ENCODE measurements at places on chromosomes 6 and 20.

DNA sequence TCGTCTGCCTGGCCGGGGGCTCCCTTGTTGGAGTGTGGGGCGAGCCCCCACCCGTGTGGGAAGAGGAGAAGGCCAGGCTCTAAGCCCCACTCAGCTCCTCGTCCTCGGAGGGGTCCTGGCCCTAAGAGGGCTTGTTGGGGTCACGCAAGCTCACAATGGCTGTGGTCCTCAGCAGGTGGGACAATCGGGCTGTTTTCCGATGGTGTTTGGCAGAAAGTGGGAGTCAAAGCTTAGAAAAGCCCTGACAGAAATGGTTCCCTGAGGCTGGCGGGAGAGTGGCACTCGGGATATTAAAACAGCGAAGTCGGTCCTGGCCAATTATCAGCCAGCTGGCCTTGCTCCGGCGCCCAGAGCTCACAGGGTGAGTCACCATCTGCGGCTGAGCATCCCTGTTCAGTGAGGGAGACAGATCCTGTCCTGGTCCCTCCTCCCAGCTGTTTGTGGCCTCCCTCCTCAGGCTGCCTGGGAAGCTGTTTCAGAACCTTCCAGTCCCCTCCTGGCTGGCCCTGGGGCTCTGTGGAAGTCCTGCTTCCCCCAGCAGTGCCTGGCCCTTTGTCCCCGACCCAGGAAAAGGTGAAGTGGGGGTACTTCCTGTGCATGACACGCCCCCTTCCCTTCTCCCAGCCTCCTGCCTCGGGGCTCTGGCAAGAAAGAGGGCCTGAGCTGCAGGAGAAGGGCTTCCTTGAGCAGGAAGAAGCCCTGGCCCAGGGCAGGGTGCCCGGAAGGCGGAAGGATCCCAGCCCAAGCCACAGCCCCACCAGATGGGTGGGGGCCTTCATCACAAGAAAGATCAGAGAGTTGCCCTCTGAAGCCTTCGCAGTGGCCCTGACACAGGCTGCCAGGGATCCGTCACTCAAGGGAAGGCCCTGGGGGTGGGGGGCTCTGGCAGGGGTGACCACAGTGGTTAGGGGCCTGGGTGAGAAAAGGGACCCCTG is 53.6 kb upstream of the BHLHE23 start:
- DNase-seq, result no peak

DNA sequence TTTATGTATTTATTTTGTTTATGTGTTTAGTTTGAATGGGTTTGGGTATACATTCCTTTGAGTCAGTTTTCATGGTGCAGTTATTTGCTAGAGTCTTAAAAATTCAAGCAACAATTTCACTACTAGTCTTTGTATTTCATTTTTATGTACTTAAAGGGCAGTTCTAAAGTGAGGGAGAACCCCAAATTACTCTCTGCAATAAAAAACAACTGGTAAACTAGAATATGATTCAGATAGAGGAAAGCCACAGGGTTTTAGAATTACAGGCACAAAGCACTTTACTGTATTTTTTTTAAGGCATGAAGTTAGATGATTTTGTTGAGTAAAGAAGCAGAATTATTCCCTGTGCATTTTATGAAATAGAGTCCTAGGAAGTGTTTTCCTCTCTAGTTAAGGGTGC is 183.3 kb downstream of the ARID1B start:
- no peak for DNase-seq

DNA sequence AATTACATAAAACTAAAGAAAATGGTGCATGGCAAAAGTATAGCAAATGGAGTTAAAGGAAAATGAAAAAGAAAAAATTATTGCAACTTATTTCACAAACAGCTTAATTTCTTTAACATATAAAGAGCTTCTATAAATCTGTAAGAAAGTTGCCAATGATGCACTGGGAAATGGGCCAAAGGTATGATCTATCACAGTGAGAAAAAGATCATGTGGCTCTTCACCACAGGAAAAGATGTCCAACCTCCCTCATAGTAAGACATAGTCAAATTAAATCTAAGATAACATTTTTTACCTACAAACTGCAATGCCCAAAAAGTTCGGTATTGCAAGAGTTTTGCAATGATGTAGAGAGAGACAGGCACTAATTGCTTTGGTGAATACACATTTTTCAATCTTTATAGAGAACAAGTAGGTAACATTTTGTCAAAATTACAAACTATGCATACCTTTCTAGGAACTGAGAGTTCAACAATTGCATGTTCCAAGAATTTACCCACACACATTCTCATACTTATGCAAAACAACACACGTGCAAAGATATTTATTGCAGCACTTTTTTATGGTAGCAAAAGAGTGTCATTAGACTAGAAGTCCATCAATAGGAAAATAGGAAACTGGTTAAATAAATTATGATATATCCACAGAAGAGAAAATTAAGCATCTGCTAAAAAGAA is 372.6 kb downstream of the QKI start:
- no peak for DNase-seq

DNA sequence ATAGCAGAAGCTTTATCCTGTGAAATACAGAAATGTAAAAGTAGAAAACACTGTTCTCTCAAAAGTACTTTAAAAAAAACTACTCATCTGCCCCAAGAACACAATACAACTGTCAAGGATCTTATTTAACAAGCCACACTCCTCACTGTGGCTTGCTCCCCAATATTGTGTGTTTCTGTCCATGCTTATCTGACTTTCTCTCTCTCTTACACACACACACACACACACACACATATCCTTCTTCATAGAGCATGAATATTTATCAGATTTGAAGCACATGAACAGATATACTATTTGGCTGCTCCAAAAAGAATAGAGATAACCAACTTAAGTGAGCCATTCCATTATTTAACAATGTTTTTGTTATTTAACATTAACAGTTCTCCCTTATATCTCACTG is 3.6 kb upstream of the PHIP start:
- no peak for DNase-seq

GRCh38 chr6:156809034-156809433 is 31.9 kb downstream of the ARID1B start:
- DNase-seq, result no peak

DNA sequence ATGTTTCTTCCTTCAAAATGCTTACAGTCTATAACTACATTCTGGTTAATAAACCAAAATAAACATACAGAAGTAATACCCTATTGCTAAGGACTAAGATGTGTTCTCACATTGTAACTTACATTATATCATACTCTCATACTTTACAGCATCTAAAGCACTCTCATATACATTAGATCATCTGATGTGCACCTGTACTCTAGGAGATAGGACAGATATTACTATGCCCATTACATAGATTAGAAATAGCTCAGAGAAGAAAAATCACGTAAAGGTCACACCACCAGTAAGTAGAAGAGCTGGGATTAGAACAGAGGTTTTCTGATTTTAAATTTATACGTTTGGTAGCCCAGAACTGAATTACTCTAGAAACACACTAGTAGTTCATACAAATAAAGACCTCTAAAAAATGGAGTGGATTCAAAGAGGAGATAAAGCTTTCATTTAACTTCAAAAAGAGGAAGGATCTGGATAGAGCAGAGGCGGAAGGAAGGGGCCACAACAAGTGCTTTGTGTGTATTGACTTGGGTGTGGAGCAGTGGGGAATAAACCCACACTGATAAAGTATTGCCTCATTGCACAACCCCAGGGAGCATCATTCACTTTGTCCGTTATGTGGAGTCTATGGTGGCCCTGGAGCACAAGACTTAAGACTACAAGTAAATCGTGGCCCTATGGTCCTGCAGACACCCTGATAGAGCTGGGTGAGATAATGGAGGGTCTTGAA is 30.9 kb downstream of the SLC2A12 start:
- no peak for DNase-seq

DNA sequence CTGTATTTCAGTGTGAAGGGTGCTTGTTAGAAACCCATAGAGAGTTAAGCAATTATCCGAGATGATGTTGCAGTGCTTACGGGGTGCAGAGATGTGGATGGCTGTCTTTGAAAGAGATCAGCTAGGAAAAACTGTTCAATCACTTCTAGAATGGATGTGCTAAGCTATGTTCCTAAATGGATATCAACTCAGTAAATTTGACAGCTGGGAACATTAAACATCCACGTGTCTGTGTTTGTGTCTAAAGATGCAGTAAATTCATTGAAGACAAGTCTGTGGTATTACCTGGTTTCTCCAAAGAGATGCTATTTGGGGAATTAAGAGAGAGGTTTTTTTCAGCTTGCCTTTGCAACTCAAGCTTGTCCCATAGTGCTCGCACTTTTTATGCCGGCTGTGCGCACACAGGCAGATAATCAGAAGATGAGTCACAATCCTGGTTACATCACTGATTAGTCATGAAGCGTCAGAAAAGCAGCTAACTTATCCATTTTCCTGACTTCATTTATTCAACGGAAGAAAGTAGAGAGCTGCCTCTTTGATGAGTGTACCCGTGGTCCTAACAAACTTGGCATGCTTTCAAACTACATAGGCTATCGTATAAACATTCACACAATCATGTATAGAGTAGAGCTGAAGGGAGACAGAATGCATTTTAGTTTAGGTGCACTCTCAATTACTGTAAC is 691.7 kb upstream of the SLC35B3 start:
- peak; percentile 81 for DNase-seq

- no peak for DNase-seq
Measured at GRCh38 chr6:6277413-6277812, 43.0 kb downstream of the F13A1 start.

DNA sequence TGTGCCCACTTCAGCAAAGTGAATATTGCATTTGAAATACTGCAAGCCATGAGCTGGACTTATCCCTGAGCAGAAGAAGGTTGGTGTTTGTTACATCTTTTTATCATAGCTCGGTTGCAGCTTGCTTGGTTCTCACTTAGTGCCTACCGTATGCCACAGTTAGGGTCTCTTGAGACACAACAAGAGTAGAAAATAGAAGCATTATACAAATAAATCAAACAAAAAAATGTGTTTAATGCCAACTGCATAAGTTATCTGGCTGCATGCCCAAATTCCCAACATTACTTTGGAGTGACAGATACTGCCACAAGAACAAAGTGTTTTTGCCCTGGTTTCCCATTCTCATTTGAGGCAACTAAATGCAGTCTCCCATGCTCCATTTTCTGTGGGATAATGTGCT is 53.9 kb upstream of the LAMP5 start:
- peak; percentile 95 for DNase-seq

DNA sequence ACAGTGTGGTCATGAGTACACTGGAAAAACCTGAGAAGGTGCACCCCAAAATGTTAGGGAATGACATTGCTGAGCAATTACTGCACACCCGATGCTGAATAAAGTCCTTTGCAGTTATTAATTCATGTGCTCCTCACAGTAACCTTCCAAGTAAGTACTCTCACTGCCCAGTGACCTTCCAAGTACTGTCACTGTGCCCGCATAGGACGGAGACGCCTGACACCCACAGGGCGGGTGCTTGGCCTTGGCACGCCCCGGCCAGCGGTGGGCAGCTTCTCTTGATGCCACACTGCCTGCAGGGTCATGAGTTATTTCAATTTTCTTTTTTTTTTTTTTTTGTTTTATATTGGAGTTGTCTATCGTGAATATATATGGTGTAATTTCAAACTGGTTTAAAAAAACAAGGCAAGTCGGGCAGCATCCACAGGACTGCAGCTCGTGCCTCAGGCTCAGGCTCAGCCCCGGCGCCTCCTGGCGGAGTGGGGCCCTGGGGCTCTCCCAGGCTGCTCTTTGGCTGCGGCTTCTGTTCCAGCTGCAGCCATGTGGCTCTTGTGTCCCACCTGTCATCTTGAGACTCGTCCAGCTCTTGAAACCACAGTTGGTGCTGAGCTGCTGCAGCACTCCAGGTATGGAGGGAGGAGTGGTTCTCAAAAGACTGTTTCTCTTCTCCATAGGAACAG is 27.0 kb downstream of the PNLDC1 start:
- no peak for DNase-seq

DNA sequence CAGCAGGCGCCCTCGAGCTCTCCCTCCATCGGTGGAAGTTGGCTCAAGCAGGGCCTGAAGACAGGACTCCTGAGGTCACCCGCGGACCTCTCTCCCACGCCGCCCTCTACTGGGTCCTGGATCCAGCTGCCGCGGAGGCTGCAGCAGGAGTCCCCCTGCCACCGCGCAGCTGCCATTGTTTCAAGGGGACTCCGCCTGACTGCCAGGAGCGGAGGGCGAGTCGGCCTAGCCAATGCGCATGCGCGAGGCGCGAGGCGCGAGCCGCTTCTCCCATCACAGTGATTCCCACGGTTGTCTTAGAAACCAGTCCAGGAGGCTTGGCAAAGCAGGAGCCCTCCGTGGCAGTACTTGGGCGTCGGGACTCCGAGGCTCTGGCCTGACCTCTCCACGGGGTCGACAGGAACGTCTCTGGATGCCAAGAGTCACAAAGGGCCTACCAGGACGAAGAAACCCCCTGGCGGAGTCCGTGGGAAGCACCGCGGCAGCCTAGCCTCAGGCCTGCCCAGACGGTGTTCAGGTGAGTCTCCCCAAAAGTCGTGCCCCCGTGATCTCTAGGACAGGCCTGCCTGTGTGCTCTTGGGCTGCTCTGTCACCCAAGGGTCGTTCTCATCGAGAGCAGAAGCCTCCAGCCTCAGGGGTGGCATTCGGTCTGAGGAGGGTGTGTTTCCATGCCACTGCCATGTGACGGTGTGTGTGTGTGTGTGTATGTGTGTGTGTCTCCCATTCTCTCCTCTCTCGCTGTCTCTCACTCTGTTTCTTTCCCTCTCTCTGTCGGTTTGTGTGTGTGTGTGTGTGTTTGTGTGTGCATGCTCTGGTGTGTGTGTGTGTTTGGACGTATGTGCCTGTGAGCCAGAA is 290.6 kb upstream of the ZNF337 start:
- peak; percentile 23 for DNase-seq

GRCh38 chr6:31352310-31352682 is 4.7 kb downstream of the HLA-B start:
- no peak for DNase-seq

DNA sequence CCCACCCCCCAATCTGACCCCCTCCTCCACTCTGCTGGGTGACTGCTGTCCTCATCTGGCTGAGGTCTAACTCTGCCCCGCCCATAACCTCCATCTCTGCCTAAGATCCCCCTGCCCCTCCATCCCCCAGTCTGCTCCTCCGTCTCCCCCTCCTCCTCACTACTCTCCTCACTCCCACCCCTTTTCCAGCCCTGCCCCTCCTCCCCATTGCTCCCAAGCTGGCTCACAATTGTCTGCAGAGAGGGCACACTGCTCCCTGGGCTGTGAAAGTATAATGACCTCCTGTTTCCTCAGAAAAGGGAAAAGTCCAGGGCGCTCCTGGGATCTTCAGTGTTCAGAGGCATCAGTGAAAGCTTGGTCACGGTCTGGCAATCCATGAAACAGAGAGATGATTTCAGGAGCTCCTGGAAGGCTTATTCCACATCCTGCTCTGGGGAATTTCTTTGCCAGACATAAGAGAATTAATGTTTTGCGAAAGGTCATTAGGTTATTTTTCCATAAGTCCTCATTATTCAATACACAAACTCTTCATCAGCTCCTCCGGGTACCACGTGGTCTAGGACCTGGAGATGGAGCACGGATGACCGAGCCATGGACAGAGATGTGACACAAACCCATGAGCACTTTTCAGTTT is 21.5 kb downstream of the CST5 start:
- no peak for DNase-seq

- DNase-seq, result peak; percentile 69
Measured at GRCh38 chr6:14665827-14666724, 548.5 kb downstream of the CD83 start.

GRCh38 chr20:60253471-60253870 is 295.2 kb downstream of the CDH26 start:
- DNase-seq, result no peak
